ENCODE measurements at places on chromosomes 1 and 21.

DNA sequence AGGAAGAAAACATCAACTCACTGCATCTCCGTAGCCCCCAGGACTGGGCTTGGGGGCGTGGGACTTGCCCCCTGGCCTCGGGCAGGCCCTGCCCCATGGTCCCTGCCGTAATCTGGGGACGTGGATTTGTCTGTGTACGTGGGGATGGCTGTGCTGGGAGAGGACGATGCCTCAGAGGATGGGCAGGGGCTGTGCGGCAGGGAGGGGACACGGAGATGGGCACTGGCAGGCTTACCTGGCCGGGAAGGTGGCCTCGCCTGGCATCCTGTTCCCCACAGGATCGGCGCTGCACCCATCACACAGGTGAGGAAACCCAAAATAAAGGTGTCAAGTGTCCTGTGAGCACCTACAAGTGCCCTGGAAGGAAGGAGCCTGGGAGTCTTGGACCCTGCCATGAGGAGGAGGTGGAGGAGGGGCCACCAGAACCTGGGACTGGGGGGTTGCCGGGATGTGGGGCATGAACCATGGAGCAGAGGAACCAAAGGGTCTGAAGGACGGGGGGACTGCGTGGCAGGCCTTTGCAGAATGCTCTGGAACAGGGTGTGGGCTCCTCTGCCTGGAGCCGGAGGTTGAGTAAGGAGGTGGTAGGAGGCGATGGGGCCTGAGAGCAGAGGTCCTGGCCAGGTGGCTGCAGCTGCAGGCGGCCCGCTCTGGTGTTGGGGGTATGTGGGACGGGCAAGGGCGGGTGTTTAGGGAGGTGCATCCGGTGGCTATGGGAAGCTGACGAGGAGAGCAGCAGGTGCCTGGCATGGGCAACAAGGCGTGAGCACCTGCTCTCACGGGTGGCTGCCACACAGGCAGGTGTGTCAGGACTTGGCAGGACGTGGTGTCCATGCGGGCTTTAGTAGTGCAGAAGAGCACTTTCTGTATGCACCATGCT lies 27.8 kb upstream of the LRRC3 start:
- DNase-seq, result no peak

DNA sequence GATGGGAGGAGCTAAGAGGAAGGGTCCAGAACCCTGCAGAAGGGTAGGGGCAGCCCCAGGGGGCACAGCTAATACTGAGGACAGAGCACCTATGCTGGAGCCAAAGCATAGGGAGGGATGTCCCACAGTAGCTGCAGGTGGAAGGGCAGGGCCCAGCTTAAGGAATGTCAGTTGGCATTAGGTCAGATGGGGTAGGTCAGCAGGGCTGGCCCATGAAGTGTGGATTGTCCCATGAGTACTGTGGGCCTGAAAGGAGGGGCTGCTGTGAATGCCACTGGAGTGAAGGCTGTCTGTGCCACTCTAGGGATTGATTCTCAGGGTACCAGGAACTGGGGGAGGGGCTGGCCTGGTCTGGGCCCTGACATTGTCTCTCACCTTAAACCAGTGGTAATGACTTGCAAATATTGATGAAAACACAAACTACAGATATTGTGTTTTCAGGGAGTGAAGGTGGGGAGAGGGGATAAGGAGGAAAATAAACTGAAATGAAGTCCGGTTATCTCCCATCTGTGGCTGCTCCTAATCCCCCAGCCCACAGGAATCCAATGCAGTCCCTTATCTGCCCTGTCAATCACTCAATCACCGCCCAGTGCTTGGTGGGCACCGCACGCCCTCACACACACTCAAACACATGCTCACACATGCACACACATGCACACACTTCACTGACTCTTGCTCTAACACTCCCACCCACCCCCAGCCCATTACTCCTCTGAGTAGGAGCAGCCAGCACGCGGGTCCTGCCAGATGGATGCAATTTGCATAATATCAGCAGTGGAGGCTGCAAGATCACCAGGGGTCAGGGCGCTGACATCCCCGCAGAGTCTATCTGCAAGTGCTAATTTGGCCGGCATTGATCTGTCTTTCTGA lies 27.8 kb downstream of the DMAP1 start:
- DNase-seq, result no peak

GRCh38 chr1:217919683-217920388 lies 288.7 kb downstream of the SPATA17 start:
- no peak for DNase-seq

- DNase-seq, result no peak
These were observed 6.0 kb downstream of the FTCD start for GRCh38 chr21:46149205-46149901.

GRCh38 chr21:30354308-30355005 lies 6.1 kb upstream of the KRTAP23-1 start:
- no peak for DNase-seq

- DNase-seq, result no peak
These were observed 15.9 kb upstream of the IFNLR1 start for GRCh38 chr1:24202987-24203386.

GRCh38 chr1:172121081-172121717 lies 279.9 kb downstream of the DNM3 start:
- DNase-seq, result no peak
